ENCODE measurements at places on chromosomes 5 and 9.

DNA sequence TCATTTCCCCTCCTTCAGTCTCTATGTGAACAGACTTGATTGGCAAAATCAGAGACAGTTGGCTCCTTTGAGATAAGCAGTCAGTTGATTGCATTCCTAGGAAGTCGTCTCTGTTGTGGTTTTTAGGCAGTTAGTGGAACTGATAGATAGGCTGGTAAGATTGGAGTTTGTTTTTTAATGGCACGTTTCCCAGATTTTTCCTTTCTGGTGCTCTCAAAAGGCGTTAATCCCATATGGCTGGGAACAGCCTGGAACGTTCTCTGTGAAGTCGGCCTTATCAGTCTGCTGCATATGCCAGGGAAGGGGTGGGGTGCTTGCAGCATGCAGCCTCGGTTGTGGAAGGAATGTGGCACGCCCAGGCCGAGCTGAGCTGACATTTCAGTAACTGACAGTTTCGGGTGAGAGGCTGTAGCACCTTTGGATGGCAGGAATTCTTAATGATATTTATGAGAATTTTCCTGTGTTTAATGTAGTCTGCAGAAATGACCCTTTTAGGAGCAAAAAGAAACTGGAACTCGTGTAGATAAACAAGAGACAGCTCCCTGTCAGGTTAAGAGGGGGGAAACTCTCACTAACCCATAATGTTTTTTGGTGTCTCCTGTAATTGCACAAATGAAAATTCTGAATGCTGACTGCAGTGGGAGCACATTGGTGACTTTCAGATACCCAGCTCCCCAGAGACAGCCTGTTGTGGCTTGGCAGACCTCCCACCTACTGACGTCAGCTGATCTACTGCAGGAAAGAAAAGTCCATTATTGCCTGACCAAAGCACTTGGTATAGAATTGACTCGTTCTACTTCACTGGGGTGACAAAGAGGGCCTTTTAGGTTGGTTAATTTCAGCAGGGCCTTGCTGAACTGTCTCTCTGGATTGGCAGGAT is 6.3 kb downstream of the SPTAN1 start:
- DNase-seq, result peak; percentile 73

DNA sequence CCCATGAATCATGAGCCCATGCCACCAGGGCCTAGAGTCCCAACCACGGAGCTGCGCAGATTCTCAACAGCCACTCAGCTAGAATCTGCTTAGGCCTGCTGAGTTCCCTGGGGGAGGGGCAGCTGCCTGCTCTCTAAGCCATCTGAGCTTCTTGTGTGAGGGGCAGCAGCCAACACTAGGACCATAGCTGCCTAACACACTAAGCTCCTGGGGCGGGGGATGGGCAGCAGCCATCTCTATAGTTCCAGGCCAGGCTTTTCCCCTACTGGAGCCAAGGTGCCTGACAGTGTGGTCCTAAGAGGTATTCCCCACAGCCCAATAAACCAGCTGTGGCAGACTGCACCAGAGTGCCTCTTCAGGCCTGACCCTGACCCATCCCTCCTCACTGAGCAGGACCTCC is 255.9 kb upstream of the ACO1 start:
- no peak for DNase-seq

DNA sequence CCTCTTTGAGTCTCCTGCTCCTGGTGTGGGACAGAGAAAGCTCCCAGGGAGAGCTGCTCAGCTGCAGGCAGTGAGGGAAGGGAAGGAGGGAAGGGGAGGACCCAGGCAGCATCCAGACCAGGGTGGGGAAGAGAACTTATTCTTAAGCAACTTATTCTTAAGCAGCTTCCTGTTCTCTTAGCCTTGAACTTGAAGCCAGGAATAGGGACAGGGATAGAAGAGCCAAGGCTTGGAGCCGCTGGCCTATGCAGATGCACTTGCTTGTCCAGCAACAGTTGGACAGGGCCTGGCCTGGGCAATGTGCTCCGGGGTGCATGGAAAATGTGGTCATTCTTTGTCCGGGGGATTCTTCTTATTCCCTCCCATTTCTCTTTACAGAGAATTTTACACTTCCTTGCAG is 31.4 kb upstream of the SPTLC1 start:
- DNase-seq, result peak; percentile 62

DNA sequence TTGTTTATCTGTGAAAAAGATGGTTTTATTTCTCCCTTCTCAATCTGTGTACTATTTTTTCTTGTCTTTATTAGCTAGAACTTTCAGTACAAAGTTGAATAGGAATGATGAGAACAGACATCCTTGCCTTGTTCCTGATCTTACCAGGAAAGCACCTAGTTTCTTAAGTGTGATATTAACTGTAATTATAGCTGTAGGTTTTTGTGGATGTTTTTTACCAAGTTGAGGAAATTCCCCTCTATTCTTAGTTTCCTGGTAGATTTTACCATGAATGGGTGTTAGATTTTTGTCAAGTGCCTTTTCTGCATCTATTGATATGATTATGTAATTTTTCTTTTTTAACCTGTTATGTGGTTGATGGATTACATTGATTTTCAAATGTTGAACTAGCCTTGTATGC is 68.7 kb downstream of the KCNN2 start:
- DNase-seq, result no peak

- DNase-seq, result no peak
Observed at GRCh38 chr5:53355931-53356330, 124.5 kb upstream of the FST start.
